ENCODE measurements at places on chromosomes 3 and 15.

DNA sequence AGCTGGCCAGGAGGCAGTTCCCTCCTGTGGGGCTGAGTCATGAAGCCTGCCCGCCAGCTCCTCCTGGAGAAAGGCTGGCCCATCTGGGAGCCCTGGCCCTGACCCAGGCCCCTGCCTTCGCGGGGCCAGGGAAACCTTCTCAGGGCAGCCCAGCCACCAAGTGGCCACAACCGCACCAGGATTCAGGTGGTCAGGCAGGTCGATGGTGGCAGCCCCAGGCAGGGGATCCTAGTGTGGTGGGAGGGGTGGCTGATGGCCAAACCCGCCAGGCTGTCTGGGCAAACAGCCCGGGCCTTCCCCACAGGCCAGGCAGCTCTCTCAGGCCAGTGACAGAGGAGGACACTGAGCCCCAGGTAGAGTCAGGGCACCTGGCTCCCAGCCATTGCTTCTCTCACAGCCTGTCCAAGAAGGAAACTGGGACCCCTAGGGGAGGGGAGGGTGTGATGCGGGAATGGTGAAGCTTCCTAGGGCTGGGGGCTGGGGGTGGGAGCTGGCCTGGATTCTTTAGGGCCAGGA is 1.2 kb downstream of the TWF2 start:
- DNase-seq, result no peak

DNA sequence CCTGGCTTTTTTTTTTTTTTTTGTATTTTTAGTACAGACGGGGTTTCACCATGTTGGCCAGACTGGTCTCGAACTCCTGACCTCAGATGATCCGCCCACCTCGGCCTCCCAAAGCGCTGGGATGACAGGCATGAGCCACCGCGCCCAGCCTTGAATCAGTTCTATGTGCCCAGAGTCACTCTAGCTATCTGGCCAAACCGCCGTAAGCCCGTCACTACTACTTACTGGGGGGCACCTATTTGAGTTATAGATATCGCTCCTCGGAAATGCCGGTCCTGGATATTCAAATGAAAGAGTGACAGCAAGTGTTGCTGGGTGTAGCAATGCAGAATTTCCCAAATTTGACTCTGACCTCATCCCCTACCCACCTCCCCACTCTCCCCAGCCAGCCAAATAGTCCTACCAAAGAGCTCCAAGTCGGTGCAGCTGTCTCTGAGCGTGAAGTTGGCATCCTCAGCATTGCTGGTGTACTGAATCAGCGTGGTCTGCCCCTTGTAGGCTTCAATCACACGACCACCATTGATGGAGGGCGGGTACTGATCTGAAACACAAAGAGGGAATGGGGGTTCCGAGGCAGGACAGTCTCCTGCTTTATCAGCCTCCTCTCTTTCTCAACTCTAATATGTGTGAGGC is 38.1 kb downstream of the MUC20 start:
- DNase-seq, result no peak

DNA sequence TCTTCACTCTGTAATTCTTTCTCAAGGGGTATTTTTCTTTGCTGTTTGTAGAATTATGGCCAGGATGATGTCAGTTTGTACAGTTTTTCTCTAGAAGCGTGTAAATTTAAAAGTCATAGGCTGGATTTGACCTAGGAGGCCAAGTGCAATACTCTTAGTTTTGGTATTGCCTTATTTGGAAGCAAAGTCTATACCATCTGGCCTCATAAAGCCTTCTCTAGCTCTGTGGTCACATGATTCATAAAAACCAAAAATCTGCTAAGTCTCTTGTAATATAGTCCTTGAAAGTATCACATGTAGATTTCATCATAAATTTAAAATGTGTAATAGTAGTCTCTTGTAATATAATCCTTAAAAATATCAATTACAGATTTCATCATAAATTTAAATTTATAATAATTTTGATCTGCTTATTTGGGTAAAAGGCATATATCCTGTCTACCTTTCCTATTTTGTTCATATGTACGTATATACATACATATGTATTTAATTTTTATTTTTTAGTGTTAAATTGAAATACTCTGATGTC is 25.6 kb downstream of the TEX9 start:
- no peak for DNase-seq

GRCh38 chr15:59437817-59438624 is at the start of gene FAM81A:
Gene FAM81A (plus strand): TSS chr15:59438186. CDS start chr15:59458627, 20,441 bp downstream.
- DNase-seq, result no peak

- no peak for DNase-seq
Measured at GRCh38 chr3:26596335-26596734, 26.2 kb upstream of the LRRC3B start.

DNA sequence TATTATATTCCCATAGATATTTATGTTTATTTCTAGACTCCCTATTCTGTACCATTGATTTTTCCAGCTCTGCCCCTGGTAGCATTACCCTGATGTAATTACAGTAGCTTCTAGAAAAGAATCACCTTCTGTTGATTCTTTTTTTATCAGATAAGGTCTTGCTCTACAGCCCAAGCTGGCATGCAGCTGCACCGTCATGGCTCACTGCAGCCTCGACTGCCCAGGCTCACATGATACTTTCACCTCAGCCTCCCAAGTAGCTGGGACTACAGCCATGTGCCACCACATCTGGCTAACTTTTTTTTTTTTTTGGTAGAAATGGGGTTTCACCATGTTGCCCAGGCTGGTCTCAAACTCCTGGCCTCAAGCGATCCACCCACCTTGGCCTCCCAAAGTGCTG is 41.8 kb downstream of the SLC24A1 start:
- DNase-seq, result no peak

- DNase-seq, result no peak
Measured at GRCh38 chr3:77404871-77405270, 365.0 kb downstream of the ROBO2 start.

GRCh38 chr3:65551945-65552344 is 486.8 kb downstream of the MAGI1 start:
- no peak for DNase-seq

DNA sequence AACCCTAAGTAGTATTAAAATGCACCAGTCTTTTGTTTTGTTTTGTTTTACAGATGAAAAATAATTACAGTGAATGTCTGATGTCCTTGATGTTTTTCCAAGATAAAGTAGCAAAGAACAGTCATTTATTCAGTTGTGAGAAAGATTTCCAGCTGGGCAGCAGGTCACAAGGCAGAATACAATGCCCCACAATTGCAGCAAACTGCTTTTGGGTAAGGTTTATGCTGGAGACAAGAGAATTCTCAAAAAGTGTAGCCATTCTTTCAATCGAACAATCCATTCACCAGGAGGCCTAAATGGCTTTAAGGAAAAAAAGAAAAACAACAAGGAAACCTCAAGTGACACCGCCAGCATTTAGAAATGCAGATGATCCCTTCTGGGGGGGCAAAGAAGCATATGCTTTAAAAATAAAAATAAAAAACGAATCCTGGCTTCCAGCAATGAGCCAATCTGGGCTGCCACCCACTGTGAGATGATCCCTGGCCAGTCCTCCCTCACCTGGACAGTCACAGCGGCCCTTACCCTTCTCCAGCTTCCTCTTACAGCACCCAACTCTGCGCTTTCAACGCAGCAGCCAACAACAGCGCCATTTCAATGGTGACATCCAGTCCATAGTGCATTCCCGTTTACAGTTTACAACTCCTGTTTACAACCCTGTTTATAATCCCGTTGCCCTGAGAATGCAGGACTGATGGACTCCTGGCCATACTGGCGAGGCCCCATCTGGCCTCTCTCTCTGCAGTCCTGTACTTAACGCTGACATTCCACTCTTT is 25.7 kb upstream of the WNT5A start:
- DNase-seq, result no peak

DNA sequence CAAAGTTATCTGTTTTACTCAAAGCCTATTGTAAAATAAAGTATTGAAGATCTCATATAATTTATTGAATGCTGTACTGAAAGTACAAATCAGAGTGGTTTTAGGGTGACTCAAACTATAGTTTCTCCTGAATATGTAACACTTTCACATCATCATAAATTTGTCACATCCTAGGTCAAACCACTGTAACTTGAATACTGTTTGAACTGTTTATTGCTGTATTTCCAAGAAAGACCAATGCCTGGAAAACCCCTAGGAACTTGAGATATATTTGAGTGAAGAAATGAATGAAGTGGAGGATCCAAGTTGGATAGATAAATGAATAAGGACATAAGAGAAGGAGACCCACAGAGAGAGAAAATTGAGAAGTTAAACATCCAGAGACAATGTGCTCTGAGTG is 348.2 kb downstream of the GRM7 start:
- DNase-seq, result no peak

DNA sequence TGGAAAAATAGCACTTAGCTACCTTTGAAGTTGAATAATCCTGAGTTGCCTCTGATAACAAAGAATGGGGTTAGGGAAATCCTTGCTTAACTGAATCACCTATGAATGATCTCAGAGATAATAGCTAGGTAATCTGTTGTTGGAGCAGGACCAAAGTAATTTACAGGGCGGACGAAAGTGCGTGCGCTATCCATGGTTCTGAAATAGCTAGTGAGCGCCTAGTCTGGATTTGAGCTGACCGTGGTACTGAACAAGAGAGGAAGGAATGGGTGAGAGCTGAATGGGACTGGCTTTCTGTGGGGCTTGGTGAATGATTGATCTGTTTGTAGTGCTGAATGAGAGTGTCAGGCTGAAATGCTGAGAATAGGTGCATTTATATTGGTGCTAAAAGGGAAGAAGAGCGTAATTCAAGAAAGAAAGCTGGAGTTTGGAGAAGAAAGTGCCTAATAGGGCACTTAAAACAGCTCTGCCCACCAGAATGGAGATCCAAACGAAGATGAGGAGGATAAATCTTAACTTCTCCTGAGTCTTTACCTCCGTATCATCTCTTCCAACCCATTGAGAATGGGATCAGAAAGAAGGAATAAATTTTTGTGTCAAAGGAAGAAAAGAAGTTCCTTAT is 10.1 kb downstream of the SCN10A start:
- DNase-seq, result no peak

- DNase-seq, result no peak
Measured at GRCh38 chr3:113002679-113003078, 11.9 kb downstream of the GTPBP8 start.

- no peak for DNase-seq
Measured at GRCh38 chr3:39849992-39850715, 40.7 kb downstream of the MYRIP start.

DNA sequence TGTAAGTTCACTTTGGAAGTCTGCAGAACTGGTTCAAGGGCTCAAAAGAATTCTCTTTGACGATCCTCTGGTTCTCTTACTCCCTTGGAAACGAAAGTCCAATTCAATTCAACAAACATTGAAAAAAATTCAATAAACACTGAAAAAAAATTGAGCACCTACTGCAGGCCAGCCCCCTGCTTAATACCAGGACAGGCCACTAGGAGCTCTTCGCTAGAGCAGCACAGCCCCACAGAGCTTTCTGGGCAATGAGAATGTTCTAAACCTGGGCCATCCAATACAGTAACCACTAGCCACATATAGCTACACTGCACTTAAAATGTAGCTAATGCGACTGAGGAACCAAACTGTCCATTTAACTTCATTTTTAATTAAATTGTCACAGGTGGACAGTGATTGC is 50.4 kb upstream of the DCLK3 start:
- no peak for DNase-seq

- DNase-seq, result no peak
Measured at GRCh38 chr15:69469467-69470201, 17.0 kb downstream of the RPLP1 start.

DNA sequence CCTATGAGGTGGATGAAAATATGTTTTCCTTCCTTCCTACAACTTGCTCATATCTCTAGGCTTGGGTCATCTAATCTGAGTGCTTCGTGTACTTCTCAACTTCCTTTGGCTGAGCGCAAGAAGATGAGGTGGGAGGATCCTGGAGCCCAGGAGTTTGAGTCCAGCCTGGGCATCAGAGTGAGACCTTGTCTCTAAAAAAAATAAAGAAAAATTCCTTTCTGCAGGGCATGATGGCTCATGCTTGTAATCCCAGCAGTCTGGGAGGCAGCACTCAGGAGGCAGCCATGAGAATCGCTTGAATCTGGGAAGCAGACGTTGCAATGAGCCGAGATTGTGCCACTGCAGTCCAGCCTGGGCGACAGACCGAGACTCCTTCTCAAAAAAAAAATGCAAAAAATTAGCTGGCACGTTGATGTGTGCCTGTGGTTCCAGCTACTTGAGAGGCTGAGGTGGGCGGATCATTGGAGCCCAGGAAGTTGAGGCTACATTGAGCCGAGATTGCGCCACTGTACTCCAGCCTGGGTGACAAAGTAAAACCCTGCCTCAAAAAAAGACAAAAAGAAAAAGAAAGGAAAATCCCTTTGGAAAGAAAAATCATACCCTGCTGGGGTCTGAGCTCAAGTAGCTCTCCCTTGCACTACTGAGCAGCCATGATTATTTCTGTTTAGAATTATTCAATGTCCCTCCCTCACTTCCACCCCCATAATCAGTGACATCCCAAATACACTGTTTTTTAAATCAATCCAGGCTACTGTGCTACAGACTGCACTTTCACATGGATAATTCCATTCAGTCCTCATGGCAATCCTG is 28.0 kb upstream of the RAB11A start:
- no peak for DNase-seq

DNA sequence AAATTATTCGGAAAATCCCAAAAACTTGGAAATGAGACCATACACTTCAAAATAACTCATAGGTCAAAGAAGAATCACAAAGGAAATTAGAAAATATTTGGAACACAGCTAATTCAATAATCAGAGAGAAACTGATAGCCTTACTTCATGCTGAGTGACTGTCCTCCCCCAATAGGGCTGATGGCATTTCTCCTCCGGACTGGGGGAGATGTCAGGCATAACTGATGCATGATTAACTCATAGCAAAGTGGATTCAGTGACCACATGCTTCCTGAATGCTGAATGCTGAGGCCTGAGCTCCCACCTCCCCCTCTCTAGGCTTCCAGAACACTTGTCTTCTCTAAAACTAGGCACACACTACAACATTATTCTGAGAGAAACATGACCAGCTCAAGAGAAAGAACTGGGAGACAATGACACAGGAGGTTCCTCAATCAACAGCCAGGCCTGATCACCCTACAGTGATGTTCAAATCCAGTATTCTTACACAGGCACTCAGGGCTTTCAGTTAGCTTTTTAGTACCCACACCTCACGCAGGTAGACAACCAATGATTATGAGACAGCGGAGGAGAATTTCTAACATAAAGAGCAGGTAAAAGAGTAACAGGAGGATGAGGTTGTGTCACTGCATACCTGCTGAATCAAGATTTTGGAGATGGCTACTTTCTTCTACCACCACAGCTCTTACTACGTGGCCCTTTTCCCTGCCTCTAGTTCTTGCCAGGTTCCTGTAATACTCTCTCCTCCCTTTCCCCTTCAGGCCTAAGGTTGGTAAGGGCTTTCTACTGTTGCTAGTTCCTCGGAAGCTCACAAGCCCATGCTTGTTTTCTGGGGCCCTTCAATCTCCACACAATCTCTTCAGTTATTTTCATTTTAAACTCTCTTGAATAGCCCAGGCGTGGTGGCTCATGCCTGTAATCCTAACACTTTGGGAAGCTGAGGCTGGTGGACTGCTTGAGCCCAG is 96.1 kb downstream of the FMN1 start:
- no peak for DNase-seq

Measured in stimulated activated CD8-positive, alpha-beta memory T cell treated with anti-CD3 and anti-CD28 coated beads, Interleukin-15, amount 100 ng/mL, for 1 hour (primary cell).